EH (cell line): ENCODE measurements at places on chromosomes 4 and X.
A peak's percentile ranks its signal among the peaks of the same experiment; 100 is the strongest.

- no peak for DNase-seq
These were observed 10.0 kb upstream of the ELF4 start for GRCh38 chrX:130120321-130120731.

DNA sequence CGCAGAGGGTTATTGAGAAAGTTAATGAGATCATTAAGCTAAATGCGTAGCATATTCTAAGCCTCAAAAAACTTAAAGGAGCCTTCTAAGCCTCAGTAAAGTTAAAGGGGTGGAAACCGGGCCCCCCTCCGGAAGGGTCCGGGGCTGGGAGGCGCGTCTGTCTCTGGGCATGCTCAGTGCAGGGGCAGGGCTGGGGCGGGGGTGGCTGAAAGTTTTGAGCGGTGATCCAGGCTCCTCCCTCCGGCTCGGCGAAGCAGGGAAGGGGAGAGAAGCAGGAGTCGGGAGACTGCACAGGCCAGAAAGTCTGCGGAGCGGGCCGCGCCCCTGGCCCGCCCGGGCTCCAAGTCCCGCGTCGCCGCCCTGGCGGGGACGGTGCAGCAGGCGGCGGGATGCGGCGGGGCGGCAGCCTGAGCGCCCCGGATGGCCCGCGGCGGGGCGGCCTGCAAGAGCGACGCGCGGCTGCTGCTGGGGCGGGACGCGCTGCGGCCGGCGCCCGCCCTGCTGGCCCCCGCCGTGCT lies at the start of gene EVC:
Gene EVC, plus strand, starts transcription at position 241 of the 518 bp plus-strand sequence. Its CDS starts 180 bp downstream, at position 421.
- peak; percentile 85 for DNase-seq

GRCh38 chr4:173039617-173040577 lies 128.7 kb upstream of the GALNT7 start:
- DNase-seq: no peak

GRCh38 chr4:118345813-118346212 lies 7.0 kb downstream of the PRSS12 start:
- peak; percentile 47 for DNase-seq

GRCh38 chrX:40380655-40381488 lies 199.9 kb upstream of the ATP6AP2 start:
- DNase-seq: no peak

DNA sequence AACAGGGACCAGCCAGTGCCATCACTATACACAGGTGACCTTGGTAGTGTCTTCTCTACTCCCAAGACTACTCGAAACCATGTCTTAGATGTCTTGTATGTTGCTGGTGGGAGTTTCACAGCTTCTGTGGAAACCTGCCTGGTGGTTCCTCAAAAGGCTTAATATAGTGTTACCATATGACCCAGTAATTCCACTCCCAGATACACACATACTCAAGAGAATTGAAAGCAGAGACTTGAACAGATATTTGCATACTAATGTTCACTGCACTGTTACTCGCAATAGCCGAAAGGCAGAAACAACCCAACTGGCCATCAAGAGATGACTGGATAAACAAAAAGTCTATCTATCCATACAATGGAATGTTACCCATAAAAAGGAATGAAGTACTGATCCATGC lies 3.1 kb downstream of the TFDP3 start:
- DNase-seq: no peak

DNA sequence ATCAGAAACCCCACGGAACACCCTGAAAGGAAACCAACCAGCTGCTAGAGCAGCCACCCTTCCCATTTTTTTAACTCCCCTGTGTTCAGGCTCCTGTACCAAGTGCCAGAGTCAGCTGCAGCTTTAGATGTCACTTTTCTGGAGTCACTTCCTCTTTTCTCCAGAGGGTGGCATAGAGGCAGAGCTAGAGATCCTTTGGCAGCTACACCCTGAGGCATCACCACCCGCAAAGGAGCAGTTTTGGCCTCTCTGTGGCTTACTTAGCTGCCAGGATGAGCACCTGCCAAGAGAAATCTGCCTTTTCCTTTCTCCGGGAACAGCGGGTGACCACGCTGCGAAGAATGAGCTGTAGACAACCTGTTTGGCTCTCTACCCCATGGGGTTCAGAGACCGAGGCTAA lies 58.0 kb upstream of the CHRDL1 start:
- DNase-seq: peak; percentile 34

DNA sequence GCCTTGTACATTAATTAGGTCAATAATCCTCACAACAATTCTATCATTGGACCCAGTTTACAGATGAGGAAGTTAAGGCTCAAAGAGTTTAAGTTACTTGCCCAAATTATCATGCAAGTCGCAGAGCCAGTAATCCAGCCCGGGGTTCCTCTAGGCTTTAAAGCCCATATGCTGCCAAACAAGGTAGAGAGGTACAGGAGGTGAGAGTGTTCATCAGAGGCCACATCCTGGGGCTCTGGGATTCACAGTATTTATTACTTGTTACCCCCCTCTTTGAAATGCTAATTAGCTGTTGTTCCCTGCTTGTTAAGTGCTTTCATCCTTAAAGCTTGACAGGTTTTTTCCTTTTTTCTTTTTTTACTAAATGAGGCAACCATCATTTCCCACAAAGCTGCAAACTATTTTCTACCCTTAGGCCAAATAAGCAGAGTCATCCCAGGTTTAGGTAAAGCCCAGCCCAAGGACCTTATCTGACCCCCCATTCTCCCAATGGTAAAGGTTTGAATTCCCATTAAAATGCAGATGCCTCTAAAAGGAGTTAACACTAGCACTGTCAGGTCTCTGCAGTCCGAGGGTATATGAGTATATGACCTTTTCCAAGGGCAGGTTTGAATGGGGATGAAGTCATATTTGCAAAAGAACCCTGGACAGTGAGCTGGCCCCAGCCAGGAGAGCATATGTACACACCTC lies 150.3 kb downstream of the SOX3 start:
- no peak for DNase-seq

- no peak for DNase-seq
These were observed 177.9 kb upstream of the TENM3 start for GRCh38 chr4:182065255-182065654.

DNA sequence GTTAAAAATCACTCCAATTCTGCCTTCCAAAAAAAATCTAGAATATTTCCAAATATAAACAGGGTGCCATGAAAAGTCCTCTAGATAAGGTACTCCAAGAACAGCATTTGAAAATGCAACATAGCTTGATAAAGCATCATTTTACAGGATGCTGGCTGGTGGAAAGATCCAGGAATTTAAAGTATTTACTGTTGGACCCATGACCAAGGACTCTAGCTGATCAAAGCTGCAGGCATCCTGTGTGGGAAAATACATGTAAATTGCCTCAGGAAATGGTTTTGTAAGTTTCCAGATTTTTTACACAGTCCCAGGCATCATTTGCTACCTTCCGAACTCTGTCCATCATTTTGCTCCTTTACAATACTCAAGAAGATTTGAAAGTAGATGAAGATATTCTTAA lies 164.4 kb downstream of the GRIA3 start:
- DNase-seq: peak; percentile 70

GRCh38 chrX:118839334-118839958 lies 15.8 kb downstream of the ZCCHC12 start:
- DNase-seq: peak; percentile 42

- DNase-seq: no peak
These were observed 146.6 kb downstream of the AASDH start for GRCh38 chr4:56240554-56241174.

DNA sequence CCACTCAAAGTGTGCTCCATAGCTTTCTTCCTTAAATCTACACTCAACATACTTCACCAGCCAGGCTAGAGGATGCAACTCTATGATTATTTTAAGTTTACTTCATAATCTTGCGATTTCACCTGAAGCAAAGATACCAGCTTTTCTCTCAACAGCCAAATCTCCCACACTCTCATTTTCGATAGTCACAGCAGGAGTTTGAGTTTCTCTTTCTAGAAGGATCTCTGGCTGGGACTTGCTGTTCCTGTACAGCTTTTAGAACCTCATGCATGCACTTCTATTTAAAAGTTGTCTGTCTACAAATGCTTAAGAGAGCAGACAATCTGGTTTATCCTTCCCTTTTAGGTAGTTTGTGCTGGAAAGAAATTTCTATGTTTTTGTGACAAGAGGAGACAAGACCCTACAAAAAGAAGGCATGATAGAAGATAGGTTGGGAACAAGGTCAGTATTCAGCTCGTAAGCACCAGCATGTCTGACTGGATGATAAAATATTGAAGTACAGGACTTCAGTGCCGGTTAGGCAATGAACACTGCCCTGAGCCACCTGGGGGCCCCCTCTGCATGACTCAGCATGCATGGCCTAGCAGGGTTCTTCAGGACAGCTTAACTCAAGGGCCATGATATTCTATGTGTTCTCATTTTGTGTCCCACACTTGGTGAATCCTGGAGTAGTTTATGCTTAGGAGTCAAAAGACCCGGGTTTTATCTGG lies 65.6 kb downstream of the ATXN3L start:
- peak; percentile 27 for DNase-seq

GRCh38 chrX:43878906-43879526 lies 3.2 kb downstream of the MAOB start:
- no peak for DNase-seq

DNA sequence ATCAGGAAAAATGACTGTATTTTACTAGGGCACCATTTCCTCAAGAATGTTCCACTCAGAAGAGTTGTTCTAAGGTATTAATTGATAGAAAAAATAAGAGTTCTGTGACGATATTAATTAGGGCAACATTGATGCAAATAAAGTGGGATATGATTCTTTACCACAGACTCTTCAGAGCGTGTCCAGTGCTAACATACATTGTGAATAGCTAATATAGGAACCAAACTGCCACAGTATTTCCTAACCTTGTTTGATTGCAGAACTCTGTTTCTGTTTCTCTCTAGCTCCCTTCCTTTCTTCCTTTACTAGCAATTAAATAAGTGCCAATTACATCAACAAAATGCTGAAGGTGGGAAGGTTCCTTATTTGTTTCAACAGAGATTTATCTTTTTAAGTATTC lies 154.1 kb upstream of the CPEB2 start:
- no peak for DNase-seq

DNA sequence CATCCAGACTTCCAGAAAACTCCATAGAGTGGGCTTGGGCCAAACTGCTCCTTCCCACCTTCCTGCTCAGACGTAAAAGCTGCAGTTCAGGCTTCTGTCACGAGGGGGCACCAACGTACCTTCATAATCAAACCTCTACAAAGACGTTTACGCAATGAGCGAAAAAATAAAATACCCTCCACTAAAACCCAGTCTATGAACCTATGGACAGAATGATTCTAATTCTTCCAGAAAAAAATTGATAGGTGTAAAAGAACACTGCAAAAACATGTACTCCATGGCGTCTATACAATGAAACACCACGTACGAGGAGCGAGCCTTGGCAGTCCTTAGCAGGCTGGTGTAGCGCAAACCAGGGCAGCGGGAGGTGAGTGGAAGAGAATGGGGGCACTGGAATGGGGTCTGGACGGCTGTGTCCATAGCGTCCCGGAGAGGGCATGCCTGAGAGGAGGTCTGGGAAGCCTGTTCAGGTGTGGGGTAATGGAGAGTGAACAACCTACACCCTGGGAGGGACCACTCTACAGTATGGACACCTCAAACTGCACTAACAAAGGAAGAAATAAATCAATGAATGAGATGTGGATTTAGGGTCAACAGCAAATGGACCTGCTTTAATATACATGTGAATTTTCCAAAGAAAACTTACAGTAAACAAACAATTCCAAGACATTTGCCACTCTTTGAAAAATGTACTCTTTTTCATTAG lies 14.4 kb upstream of the RAB40A start:
- DNase-seq: peak; percentile 74

DNA sequence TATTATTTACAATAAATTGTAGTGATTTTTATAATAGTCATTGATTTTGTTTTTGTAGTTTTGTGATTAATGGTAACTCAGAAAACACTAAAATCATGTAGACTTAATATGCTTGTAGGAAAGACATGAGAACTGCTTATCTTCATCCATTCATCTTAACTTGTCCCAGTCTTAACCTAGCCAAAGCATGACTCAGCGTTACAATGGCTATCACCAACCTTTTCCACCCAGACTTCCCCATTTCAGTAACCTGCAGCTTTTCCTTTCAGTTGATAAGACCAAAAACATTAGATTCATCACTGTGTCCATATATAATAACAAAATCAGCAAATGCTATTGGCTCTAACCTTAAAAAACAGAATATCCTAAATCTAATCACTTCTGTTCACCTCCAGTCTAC lies 106.2 kb upstream of the KLF8 start:
- no peak for DNase-seq

DNA sequence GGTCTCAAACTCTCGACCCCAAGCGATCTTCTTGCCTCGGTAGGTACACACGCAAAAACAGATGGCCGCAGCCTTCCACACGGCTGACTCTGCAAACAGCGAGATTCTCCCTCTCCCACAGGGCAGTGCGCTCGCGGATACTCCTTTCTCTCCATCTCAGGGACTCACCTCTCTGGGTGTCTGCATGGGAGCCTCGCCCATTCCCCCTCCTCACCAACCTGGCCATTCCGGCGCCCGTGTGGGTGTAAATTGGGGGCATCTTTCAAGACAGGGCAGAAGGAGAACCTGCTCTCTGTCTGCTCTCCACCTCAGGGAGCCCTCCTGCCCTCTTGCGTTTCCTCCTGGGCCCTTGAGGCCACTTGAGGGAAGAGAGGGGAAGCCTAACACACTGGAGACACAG lies 4.4 kb downstream of the CTAG2 start:
- DNase-seq: no peak
